Muscle of arm (tissue), 14 donors: ENCODE measurements at places on chromosomes 3 and 15. TPM values are rescaled to one million over a fixed set of nuclear protein-coding genes. Genes with fewer than 3 reads are reported as not detected.

DNA sequence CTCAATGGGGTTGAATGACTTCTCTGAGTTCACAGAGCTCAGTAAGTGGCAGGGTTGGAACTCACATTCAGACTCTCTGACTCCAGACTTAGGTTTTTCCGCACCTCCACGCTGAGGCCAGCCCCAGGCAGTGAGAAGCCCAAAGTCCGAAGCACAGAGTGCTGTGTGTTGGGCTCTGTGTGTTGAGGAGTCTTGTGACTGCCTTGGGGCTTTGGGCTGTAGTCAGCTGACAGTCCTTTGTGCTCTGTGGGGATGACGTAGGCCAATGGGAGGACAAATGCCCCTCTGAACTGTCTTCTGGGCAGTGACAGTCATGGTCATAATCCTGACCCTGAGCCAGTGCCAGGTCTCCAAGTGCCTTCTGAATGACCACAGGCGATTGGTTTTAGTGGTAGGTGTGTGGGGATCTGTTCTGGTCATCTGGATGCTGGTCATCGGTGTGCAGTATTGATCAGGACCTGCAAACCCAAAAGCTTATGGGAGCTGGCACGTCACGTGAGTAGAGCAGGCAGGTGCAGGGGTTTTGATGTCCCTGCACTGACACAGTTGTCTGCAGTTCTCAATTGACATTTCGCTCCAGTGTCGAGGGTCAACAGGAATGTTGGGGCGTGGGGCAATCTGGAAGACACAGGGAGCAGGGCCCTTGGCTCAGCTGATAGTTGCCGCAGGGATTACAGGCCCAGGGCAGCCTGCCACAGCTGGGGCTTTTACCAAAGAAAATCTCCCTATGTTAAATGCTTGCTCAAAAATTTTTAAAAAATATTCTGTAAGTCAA, 45.3 kb downstream of the CAPN3 start:
- no peak for DNase-seq

GRCh38 chr3:14780927-14781507, 37.7 kb upstream of the FGD5 start:
- no peak for DNase-seq

GRCh38 chr3:133283958-133284807, 115.7 kb upstream of the BFSP2 start:
- no peak for DNase-seq

- no peak for DNase-seq
Measured at GRCh38 chr15:42499858-42500609, 4.6 kb downstream of the SNAP23 start.

- DNase-seq = no peak
Measured at GRCh38 chr15:76979331-76979925, 15.5 kb upstream of the PSTPIP1 start.

DNA sequence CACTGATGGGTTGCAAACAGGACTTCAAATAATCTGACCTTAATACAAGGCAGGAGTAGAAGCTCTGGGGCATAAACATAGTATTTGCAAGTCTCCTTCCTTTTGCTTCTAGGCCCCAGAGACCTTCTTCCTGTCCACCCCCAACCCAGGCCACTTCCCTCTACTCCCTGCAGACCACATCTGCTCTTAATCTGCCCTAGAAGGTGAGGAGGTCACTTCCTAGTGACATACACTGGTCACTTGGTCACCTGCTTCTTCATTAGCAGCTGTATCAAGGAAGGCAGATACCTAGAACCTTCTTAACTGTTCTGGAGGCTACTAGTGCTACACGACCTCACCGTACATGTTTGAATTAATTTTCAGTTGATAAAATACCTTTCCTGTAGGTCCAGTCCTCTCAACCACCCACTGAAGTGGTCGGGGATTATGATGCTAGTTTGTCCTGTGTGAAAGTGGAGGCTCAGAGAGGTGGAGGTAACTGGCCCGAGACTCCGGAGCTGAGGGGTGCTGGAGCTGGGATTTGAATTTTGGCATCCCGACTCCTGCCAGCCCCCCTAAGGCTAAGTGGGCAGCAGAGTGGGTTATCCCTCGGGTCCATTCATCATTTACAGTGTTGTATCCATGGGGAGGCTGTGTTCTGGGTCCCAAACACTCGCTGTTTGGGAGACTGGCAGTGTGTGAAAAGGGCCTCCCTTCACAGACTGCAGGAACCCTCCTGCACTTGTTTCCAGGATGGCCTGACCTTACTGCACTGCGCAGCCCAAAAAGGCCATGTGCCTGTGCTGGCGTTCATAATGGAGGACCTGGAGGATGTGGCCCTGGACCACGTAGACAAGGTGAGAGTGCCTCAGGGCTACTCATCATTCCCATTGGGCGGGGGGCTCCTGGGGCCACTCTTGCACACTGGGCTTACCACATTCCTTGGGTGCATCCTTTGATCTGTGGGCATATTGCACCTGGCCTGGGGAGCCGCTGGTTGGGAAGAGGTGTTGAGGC, 13.9 kb downstream of the ANKDD1A start:
- no peak for DNase-seq

DNA sequence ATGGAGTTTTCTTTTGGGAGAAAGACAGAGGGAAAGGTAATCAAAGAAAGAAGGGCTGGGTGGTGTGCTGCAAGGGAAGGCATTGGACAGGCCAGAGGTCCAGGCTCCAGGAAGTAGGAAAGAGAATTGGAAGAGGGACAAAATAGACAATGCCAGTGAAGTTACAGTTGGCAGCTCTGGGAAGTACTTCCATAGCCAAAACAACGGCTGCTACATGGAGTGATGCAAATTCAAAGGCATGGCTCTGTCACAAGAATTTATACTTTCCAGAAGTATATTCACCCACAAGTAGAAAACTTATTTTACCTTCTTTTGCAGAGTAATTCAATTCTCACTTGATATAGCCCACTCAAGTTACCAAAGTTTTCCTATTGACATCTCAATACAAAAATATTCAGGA, 191.5 kb downstream of the TNIK start:
- DNase-seq = no peak

GRCh38 chr3:57091521-57092273, 31.2 kb downstream of the SPATA12 start:
- DNase-seq = no peak

DNA sequence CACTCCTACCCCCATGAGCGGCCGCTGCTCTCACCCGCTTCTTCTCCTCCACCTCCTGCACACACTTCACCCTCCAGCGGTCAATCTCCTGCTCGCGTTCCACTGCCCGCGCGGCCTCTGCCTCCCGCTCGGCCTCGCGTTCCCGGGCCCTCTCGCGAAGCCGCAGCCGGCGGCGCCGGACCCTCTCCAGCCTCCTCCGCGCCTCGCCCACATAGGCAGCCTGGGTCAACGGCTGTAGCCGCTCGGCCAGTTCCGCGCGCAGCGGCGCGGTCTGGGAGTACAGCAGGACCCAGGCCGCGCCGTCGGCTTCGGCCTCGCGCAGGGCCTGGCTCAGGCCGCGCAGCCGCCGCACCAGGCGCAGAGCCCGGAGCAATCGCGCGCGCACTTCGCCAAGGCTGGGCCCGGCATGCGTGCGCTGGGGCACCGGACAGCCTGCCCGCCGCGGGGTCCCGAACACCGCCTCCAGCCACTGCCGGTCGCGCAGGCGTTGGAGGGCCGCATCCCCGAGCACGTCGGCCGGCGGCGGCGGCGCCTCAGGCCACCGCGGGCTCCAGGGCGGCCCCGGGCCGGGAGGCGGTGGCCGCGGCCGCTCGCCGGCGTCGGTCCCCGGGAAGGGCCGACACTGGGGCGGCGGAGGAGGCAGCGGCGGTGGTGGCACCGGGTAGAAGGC, 595 bp downstream of the PDCD7 start:
- peak; percentile 13 for DNase-seq

- no peak for DNase-seq
Measured at GRCh38 chr15:58015565-58015964, 49.9 kb downstream of the ALDH1A2 start.

GRCh38 chr15:81547521-81548132, 173.6 kb upstream of the TMC3 start:
- no peak for DNase-seq

DNA sequence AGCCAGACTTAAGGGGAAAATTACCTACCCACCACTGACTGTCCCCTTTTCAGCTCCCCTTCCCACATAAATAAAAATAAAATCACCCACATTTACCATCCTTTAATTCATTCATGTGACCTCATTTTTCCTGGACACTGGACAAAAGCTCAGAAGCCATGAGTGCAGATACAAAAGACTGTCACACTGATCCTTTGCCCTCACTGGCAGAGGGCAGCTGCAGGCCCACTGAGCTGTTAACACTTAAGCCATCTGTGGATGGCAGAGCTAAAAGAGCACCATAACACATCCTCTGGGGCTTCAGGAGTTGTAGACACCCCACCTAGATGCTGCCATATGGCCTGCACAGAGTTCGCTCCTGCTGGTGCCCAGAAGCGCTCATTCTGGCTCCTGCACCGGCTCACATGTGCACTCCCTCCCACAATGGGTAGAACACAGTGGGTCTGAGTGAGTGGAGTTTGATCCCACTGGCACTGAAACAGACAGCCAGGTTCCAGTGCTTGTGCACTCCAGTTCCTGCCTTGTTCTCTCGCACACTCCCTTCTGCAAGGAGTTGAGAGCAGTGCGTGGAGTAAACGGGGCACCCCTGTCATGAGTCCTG, 38.8 kb downstream of the EDC3 start:
- no peak for DNase-seq

DNA sequence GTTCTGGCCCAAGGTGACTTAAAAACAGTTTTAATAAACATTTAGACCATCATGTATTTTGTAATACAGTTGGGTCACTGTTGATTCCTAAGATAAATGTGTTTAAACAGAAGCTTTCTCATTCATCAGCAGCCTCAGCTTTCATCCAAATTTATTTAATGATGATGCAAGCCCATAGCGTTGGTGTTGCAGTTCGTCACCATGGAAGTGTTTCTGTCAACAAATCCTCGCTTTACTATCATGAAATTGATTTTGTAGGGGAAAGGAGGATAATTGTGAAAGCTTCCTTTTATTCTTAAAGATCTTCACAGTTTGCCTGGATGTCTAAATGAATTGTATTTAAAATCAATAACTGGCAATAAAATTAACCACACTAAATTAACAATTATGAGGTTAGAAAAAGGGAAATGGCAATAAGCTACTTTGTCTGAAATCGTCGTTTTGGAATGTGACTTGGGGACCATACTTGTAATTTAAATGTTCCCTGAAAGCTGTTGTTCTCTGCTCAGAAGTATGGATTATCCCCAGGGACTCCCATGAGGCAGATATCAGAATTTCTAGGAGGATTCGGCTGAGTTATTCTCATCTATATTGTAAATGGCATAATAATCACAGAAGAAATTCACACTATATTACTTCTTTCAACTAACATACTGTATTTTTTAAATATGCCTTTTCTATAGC, 29.0 kb downstream of the CMSS1 start:
- peak; percentile 57 for DNase-seq

- no peak for DNase-seq
Measured at GRCh38 chr3:104648823-104649222, 717.9 kb upstream of the ALCAM start.

- no peak for DNase-seq
Measured at GRCh38 chr3:13121553-13122001, 48.3 kb upstream of the IQSEC1 start.

DNA sequence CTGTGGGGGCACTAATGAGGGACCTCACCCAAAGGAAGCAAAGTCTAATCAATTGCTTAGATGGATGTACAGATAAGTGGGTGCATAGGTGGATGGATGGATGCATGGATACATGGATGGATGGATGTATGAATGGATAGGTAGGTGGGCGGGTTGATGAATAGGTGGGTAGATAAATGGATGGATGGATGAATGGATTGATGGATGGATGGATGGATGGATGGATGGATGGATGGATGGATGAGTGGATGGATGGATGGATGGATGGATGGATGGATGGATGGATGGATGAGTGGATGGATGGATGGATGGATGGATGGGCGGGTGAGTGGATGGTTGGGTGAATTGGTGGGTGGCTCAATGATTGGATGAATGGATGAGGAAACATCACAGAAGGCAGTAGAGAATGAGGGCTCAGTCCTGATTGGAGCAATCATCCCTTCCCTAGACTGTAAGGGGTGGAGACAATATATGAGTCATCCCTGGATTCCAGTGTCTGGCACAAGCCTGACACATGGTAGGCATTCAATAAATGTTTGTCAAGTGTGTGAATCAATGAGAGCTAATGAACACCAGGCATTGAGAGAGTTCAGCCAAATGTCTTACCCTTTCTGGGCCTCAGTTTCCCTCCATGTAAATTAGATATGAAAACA, 40.4 kb upstream of the PXYLP1 start:
- DNase-seq = no peak

- DNase-seq = no peak
Measured at GRCh38 chr3:81839504-81840094, 78.2 kb upstream of the GBE1 start.

DNA sequence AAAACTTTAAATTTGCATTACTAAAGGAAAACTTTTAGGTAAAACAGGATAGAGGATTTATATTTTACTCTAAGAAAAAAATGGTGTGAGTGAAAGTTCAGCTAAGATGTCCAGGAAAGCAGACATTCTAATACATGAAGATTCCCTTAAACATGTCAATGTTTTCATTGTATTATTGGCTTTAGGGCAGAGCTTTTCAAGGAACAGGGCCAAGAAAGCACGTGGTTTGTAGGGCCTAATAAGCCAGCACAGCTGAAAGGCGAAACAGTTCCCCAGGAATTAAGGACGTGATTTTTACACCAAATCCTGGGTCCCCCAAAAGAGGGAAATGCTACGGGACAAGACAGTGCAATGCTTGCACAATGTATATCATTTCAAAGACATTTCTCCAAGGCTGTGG, 48.6 kb upstream of the MKRN3 start:
- no peak for DNase-seq

The KLHL40 gene
- 117 TPM for polyA plus RNA-seq

The SGO1 gene
- not detected for polyA plus RNA-seq

The PEX11A gene
- polyA plus RNA-seq = 6.1 TPM

The ITIH4 gene
- 9.5 TPM for polyA plus RNA-seq

The PLA2G4D gene
- polyA plus RNA-seq = 0.10 TPM

The VGLL4 gene
- polyA plus RNA-seq = 73.9 TPM

The GOLGA6B gene
- polyA plus RNA-seq = not detected

The GOLGA6D gene
- 0.10 TPM for polyA plus RNA-seq

The CPB1 gene
- 1.3 TPM for polyA plus RNA-seq
